AG20443 (cell line): ENCODE measurements at places on chromosomes 6 and 20.

DNA sequence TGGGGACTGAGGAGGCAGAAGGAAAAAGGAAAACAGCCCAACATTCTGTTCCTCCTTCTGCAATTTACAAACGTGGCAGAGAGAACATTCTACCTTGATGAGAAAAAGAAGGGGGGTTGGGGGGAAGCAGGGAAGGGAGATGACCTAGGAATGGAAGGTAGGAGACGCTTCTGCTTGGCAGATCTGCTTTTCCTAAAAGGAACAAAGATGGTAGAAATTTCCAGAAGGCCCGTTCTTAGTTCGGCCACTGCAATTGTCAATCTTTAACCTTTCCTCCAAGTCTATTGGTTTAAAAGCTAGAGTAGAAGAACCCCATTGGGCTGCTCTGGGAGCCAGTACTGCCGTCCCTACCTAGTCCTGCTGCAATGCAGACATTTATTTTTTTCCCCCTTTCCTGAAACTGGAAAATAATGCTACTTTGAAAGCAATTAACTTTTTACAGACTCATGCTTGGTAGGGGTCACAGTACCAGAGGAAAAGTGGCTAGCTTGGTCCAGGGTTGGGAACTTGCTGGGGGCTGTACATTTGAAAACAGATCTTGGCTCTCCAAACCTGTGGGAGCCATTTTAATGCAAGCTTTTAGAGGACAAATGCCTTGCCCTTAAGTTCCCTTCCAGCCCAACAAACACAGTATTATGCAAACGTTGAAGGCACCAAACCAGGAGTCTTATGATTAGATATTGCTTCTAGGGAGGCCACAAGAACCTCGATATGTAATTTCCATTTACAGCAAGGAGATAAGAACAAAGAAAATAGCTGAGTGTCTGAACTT is 2.6 kb downstream of the ZMYND8 start:
- no peak for DNase-seq

DNA sequence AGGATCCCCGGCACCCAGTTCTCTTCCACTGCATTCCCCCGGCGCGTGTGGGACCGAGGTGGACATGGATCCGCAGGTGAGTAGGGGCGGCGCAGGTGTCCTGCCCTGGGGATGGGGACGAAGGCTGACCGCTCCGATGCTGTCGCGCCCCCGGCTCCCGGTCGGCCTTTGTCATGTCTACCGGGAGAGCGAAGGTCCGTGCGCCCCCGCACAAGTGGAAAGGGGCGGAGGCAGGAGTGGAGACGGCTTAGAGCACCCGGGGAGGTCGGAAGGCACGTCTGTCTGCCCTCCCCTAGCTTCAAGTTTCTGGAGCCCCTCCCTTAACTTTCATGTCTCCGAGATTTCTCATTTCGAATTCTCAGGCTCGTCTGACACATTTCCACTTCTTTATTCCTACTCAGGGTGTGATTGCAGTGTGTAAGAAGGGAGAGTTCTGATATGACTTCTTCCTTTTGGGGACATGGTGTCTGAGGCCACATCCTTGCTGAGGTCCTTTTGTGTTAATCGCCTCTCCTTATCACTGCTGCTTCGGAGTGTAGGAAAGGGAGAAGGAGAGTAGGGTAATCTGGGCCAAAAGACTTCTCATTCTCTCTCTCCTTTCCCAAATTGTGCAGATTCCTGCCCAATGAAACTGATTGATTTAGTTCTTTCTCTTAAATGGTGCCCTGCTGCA is 435 bp downstream of the KIFC1 start:
- DNase-seq: peak; percentile 24

DNA sequence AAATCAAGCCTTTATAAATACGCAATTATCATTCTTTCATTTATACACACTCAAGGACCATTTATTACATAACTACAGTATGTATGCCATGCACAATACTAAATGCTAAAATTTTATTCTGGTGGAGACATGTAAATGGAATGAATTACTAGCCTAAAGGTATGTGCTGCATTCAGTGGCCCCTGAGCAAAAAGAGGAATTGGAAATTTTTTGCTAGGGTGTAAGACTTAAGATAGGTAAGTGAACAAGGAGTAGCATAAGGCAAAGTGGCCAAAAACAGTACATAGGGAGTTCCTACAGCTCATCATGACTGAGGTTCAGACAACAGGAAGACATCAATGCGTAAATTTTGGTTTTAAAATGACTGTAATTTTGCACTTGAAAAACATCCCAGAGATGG is 2.3 kb upstream of the MTFR2 start:
- DNase-seq: no peak

GRCh38 chr6:39881851-39882530 is 52.3 kb downstream of the MOCS1 start:
- DNase-seq: peak; percentile 89

- no peak for DNase-seq
Measured at GRCh38 chr6:439641-440167, 48.2 kb downstream of the IRF4 start.

- no peak for DNase-seq
Measured at GRCh38 chr20:49641683-49642656, 71.7 kb downstream of the B4GALT5 start.

DNA sequence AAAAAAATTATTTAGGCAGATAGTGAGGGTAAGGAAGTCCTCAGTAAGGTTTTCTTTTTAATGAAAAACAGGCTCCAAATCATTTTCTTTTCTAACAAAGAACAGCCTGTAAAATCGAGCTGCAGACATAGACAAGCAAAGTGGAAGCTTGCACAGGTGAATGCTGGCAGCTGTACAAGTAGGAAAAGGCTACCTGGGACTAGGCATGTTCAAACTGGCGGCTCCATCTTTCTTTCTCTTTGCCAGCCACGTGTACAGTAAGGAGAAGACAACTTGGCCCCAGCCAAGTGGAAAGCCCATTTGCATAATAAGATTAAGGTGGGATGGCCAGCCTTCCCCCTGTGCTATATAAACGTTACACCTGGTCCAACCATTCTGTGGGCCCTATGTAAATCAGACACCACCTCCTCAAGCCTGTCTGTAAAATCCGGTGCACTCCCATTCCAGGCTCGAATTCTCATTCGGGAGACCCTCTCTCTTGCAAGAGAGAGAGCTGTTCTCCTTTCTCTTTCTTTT is 27.0 kb upstream of the SLC2A12 start:
- no peak for DNase-seq

- peak; percentile 41 for DNase-seq
Measured at GRCh38 chr6:2103765-2104523, 141.5 kb downstream of the GMDS start.

GRCh38 chr6:90895299-90896074 is 308.6 kb upstream of the MAP3K7 start:
- DNase-seq: no peak

GRCh38 chr6:11050731-11051130 is 6.6 kb upstream of the ELOVL2 start:
- DNase-seq: no peak

GRCh38 chr6:107330168-107330567 is 129.2 kb downstream of the PDSS2 start:
- no peak for DNase-seq

GRCh38 chr6:29517245-29517644 is 29.5 kb upstream of the MAS1L start:
- DNase-seq: no peak

DNA sequence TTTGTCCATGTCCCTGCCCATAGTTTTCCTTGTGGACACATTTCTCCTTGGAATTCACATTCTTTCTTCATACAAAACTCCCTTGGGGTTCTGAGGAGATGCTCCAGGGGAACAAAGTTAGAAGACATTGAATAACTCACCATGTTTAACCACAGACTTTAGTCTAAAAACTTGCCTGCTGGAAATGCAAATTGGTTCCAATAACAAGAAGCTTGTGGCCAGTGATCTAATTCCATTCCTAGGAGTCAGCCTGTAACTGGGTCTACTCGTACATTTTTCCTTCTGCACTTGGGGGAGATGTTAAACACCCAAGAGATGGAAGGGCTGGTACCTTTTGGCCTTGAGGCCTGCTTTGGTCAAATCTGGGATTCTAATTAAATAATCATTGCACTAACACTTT is 60.2 kb downstream of the SCML4 start:
- peak; percentile 45 for DNase-seq

- DNase-seq: no peak
Measured at GRCh38 chr6:158707821-158708195, 58.0 kb downstream of the SYTL3 start.

GRCh38 chr6:3442431-3443220 is 14.2 kb downstream of the SLC22A23 start:
- peak; percentile 57 for DNase-seq

DNA sequence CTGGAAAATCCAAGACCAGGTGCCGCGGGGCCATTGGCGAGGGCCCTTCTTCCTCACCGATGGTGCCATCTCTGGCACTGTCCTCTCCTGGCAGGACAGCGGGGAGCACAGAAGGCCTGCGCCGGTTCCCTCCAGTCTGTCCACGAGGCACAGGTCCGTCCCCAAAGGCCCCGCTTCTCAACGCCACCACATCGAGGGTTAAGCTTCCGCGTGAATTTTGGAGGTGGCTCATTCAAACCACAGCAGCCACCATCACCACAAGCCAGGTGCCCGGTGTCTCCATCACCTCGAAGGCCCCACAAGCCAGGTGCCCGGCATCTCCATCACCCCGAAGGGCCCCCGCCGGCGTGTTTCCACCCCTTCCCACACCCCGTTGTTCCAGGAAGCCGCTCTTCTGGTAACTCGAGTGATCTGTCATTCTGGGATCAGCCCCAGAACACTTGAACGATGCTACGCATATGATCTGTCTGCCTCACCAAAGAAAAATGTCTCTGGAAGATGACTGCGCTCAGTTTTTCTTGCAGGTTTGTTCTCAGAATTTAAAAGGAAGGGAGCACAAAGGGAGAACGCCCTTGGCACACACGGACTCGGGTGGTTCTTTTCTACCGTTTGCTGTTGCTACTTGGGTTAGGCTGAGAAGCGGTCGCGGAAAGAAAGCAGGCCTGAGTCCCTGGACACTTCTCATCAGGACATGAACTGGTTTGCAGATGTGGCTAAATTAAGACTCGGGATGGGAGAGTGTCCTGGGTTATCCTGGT is 9.9 kb upstream of the KIF25 start:
- DNase-seq: peak; percentile 28

- DNase-seq: no peak
Measured at GRCh38 chr6:135944120-135944519, 92.6 kb downstream of the PDE7B start.

GRCh38 chr20:49750611-49751396 is 37.1 kb upstream of the B4GALT5 start:
- peak; percentile 32 for DNase-seq

GRCh38 chr20:46089167-46089416 is 670 bp downstream of the NCOA5 start:
- peak; percentile 68 for DNase-seq

DNA sequence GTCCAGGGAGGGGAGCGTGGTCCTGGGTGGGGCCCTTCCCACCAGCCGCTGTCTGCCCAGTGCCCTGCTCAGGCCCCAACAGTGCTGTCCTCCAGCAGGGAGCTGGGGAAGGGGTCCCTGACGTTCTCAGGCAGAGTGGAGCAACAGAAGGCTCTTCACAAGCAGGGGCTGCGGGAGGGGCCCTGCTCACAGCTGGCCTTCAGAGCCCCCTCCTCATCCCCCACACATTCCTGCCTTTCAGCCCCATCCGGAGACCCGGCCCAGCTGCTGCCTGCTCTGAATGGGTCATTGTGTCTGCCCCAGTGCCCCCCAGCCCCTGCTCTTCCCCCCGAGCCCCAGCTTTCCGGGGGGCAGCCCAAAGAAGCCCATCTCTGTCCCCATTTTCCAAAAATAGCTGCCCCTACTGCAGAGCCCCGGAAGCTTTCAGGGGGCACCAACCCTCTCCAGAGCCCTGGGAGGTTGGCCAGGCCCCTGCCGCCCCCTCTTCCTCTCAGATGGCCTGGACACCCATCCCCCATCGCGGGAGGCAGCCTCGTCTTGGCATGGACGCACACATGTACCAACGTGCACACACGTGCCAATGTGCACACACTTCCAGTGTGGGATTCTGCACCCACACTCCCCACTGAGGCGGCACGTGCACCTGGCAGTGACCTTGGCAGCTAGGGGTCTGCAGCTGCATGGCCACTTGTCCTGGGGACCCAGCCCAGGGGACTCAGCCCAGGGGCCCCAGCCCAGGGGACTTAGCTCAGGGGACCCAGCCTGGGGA is 3.7 kb downstream of the COL20A1 start:
- DNase-seq: no peak

DNA sequence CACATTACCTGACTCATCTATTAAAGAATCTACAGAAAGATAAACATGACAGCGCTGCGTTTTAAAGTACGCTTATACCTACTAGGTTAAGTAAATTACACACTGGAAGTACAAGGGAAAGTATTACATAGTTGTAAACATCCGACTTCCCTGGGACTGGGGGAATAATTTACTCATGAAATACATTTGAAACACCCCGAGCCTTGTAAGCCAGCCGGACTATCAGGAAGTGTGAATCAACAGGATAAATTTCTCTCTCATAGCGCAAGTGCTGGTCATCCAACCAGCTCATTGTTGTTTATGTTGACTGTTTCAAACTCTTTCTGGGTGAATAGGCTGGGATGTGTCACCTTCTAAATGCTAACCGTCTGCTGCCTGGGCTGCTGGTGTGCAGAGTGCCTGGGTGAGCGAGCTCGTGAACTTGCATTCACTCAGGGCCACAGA is 4.9 kb downstream of the BMP6 start:
- peak; percentile 86 for DNase-seq

- DNase-seq: peak; percentile 34
Measured at GRCh38 chr6:129635396-129636130, 74.4 kb downstream of the ARHGAP18 start.

DNA sequence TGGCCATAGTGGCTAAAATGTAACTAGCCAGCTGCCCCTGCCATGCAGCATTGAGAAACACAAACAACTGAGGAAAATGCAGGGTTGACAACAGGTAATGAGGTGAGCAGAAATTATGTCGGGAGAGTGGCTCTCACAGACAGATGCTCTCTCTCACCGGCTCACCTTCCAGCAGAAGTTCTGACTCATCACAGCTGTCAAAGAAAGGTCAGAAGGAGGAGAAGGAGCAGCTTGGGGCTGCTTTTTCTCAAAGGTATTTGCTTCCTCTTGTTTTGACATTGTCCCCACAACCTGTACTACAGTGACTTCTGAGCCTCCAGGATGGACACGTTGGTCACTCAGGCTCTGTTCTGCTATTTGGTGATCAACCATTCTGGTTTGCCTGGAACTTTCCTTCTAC is 190.5 kb upstream of the HEY2 start:
- DNase-seq: no peak

DNA sequence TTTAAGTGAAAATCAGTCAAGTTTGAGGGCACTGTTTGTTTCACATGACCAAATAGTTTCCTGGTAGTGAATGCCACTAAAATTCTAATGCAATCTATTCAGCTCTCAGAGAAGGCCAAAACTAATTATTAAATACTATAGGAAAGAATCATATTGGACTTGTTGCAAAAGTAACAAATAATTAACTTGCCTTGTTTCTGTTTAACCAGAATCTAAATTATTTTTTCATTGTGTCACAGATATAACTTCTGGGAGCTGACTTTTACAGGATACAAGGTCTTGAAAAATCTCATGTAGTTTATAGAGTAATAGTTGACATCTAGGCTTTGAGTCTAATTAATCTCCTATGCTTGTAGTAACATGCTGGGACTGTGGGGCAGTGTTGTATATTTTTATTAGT is 44.5 kb downstream of the PRSS35 start:
- no peak for DNase-seq

GRCh38 chr6:106735136-106735633 is 105.8 kb downstream of the QRSL1 start:
- DNase-seq: no peak
